ENCODE measurements at places on chromosomes 7 and 10.

DNA sequence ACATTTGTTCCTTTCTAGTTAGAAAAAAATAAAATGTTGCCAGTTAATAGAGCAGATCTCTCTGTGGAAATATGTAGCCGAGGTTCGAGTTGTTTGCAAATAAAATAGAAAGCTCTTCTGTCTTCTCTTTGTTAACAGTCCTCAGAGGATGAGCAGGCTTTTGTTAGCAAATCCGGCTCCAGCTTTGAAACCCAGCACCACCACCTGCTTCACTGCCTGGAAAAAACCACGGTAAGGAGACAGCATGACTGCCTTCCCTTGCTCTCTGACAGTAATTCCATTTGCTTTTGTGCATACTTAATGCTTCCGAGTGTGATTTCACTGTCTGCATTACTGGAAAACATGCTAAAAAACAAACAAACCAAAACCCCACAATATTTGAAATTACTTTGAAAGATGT is 115.6 kb downstream of the TSPAN12 start:
- no peak for DNase-seq

- DNase-seq = no peak
These were observed 23.1 kb upstream of the JAZF1 start for GRCh38 chr7:28203508-28204240.

DNA sequence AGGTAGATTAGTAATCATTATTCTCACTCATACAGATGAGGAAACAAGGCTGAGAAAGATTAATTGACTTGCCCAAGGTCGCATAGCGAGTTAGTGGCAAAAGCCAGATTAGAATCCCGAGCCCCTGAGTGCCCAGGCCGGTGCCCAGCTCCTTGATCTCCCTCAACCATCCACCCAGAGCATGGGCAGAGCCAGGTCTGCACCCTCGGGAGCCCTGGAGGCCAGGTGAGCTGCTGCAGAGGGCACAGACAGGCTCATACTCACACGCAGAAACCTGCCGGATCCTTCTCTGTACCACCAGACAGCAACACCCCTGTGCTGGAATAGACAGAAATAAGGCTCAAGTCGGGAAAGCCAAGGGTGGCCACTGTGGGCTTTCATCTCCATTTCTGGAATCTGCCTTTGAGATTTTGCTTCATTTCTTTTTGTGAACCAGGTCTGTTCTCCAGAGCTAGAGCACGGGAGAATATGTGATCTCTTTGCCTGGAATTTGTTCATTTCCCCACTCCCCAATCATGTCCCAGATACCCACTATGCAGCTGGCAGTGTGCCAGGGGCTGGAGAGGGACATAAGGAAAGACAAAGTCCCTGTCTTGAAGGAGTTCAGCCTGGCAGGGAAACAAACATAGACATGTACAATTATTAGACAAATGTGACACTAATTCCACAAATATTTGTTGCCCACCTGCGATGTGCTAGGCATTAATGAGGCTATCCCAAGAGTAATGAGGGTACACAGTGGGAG is 5.5 kb downstream of the AFAP1L2 start:
- DNase-seq = no peak

DNA sequence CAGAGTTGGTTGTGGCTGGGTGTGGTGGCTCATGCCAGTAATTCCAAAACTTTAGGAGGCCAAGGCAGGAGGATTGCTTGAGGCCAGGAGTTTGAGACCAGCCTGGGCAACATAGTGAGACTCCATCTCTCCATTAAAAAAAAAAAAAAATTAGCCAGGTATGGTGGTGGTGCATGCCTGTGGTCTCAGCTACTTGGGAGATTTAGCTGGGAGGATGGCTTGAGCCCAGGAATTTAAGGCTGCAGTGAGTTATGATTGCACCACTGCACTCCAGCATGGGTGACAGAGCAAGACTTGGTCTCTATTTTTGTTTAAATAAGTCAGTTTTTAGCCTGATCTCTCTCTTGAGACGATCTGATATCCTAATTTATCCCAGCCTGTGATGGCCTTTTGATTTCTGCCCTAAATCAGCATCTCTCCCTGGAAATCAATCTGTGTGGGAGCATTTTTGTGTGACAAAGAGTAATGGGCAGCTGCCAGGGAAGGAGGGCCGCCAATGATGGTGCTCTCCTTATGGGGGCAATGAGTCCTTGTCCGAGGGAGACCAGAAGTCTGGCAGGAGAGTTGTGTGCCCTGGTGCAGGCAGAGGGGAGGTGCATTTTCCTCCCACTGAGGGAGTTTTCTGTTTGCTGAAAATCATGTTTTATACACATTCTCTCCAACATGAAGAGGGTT is 111.0 kb downstream of the NRP1 start:
- DNase-seq = no peak

- no peak for DNase-seq
These were observed 273.7 kb downstream of the CCDC3 start for GRCh38 chr10:12727832-12728215.

DNA sequence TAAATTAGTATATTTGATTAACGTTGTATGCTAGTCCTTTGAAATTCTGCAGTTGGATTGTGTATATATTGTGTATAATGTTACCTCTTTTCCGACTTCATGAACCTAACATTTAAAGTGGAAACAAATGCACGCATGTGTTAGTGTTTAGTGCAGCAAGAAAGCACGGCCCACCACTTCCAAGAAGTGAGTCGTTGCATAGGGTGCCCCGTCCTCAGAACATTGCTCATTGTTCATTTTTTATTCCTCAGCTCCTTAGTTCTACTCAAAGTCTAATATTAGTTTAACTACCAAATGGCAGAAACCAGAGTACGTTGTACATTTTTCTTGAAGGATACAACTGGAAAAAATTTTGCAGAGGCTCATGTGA is 407.6 kb downstream of the AUTS2 start:
- DNase-seq = no peak

- DNase-seq = no peak
These were observed 8.9 kb downstream of the SPACDR start for GRCh38 chr7:100455206-100455605.

DNA sequence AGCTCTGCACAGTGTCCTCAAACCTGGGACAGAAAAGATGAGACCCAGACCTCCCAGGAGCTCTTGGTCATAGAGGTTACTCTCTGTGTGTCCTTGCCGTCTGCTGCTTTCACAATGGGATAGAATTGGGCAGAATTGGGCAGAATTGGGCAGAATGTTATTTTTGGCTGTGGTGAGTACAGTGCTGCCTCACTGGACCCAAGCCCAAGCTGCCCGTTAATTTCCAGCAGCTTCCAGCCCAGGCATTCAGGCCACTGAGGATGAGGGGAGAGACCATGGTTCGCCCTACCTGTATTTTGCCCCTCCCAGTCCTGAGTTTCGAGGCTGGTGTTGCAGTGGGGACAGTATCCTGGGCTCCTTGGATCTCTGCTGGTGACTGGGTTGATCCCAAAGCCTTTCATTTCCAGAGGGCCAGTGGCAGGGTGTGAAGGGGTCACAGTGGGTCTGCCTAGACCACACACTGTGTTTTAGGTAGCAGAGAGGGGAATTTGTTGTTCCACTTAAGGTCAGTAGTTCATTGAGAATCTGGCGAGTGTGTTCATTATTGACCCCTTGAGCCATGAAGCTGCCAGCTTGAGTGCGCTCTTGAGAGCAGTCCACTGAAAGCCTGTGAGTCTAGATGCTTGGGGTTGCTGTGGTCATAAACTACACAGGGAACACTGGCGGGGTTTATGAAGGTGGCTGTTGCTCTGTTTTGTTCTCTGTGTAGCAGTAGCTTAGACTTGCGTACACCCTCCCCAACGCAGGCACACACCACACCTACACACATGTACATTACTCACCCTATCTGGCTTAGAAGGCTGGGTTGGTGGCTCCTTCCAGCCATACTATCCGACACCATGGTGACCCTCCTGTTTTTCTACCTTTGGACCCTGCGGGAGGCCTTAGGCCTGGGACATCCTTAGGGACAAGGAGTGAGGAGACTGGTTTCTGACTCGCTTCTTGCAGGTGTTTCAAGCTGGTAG is 23.5 kb downstream of the NACAD start:
- DNase-seq = no peak

DNA sequence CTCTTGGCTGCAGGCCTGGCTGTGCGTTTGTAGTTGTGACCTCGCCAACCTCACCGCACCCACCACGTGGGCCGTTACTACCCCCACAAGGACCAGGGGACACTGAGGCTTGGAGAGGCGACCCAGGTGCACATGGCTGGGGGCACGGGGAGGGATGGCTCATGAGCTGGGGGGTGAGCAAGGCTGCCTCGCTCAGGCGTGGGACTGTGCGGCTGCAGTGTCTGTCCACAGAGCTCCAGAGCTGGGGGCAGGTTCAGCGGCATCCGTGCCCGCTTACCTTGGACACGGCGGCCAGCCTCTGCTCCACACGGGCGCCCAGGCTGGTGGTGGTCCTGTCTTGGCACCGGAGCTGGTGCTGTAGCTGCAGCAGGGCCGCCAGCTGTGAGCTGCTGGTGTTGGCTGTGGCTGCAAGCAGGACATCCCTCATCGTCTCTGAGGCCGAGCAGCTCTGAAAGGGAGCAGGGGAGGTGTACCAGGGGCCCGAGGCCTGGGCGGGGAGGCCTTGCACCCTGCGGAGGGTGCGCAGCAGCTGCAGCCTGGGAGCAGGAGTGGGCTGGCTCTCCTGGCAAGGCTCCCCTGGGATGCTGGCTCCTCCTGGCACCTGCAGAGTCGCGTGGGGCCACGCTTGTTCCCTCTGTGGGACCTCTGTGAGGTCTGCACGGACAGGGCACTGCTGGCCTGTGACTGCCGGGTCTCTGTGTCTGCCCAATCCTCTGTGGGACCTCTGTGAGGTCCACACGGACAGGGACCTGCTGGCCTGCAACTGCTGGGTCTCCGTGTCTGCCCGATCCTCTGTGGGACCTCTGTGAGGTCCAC is 60.0 kb upstream of the NKX6-2 start:
- no peak for DNase-seq

GRCh38 chr10:16975188-16975587 is 154.4 kb downstream of the CUBN start:
- no peak for DNase-seq

DNA sequence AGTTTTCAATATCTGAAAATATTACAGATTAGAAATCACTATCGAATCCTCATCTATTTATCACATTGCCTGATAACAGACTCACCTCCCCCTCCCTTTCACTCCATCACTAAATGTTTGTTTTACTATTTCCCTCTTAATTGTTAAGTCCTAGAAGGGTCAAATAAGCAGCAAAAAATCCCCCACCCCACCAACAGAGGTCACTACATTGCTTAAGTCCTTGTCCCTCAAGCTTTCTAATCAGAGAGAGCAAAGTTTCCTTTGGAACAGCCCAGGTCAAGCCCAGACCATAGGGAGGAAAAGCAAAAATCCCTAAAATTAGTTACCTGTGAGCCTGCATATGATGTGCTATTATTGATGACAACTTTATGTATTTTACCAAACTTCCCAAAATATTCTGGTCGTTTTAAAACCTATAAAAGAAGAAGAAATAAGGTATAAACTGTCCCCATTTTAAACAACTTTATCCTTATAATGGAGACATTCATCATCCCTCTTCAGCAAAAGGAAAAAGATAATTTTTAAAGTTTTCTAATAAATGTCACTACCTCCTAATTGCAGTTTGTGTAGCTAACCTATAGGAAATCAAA is 95.0 kb downstream of the CNOT4 start:
- DNase-seq = peak; percentile 25

- DNase-seq = no peak
These were observed 509.5 kb upstream of the CELF2 start for GRCh38 chr10:10508211-10508610.

GRCh38 chr10:8435186-8436055 is 380.9 kb downstream of the GATA3 start:
- DNase-seq = no peak

DNA sequence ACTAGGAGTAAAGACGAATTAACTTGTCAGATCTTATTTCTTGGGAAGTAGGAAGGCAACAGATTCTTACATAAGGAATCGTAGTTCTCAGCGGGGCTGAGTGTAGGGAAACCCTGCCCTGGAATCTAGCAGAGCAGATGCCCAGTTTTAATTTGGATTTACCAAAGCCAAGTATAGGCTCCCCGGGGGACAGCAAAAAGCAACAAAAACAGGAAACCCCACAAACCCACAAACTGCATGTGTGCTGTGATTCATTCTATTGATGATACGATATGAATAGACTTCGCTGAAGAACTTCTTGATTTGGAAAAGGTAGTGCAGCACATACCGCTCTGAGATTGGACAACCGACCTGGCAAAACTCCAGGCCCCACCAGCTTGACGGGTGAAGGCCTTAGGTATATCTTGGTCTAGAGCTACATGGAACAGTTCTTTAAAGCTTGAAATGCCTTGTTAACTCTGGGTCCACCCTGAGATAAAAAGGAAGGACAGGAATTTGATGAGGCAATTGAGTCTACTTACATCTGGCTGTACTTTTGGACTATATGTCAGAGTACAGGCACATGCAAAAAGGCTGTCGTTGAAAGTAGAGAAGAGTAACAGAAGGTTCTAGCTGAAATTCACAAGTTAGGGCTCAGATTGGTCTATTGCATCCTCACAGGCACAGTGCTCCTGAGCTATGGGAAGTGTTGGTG is 49.1 kb downstream of the STRA8 start:
- peak; percentile 33 for DNase-seq

GRCh38 chr10:80518807-80519360 is 18.8 kb upstream of the SH2D4B start:
- DNase-seq = no peak

- no peak for DNase-seq
These were observed 178.9 kb downstream of the SRPK2 start for GRCh38 chr7:105209870-105210269.

GRCh38 chr10:125985557-125986240 is 89.3 kb downstream of the FANK1 start:
- peak; percentile 34 for DNase-seq

DNA sequence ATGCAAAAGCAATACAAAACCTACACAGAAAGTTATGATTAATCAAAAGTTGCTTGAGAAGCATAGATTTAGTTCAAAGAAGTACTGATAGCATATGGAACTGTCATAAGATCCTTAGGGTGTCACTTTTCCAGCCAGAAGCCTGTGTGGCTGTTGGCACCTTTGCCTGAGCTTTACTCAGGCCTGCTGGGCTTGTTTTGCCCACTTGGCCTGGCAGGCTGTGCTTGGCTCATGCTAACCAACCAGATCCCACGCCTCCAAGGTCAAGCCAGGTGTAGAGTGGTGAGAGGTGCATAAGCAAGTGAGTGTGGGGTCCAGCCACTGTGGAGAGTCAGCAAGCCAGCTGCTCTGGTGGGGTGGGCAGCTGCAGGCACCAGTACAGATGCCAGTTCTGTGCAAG is 12.0 kb upstream of the LIPA start:
- no peak for DNase-seq

GRCh38 chr7:72003236-72003635 is 408.9 kb downstream of the CALN1 start:
- DNase-seq = no peak

DNA sequence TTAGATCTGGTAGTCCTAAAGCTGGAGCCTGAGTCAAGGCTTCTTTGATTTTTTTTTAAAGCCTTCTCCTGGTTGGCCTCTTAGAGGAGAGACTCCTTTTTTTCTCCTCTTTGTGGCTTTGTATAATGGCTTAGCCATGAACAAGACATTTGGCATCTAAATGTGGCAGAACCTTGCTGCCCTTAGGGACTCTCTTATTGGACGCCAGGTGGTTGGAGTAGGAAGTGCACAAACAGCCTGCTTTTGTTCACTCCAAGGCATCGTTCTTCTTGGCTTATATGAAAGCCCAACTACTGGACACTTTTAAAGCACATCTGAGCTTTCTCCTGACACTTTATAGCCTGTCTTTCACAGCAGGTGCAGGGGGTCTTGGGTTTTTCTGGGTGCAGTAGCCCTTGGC is 25.0 kb downstream of the ZPBP start:
- DNase-seq = peak; percentile 29

- peak; percentile 75 for DNase-seq
These were observed 590.9 kb upstream of the ANKRD30A start for GRCh38 chr10:36534471-36535002.
